LoVo (cell line): ENCODE measurements at places on chromosomes 1 and 21.

GRCh38 chr21:42852925-42853570 lies 26.3 kb downstream of the WDR4 start:
- DNase-seq: no peak

DNA sequence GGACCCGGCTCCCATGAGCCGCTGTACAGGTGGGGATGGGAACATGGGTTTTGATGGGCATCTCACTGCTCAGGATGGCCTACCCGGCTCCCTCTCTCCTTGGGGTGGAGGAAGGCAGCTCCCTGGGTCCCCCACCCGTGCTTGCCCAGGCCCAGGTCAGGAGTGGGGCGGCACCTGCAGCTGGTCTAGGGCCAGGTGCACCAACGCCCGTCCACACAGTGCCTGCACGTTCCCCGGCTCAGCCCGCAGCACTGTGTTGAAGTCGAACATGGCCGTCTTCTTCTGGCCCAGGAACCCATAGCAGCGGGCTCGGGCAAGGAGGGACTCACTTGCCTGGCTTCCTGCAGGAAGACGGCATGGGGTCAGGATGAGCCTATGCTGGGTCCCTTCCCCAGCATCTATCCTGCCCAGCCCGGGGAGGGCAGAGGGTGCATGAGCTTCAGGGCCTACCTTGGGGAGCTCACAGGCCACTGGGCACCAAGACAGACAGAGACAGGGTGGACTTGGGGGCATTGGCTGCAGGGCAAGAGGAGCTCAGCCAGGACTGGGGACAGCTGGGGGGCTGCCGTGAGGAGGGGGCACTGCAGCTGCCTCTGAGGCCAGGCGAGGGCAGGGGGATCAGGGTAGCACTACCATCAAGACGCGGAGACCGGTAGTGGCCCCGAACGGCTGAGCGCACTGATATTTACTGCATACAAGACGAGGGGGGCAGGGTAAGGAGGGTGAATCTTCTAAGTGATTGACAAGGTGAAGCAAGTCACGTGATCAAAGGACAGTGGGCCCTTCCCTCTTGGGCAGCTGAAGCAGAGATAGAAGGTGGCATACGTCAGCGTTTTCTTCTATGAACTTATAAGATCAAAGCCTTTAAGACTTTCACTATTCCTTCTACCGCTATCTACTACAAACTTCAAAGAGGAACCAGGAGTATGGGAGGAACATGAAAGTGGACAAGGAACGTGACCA lies 17.8 kb downstream of the TTC34 start:
- DNase-seq: no peak

DNA sequence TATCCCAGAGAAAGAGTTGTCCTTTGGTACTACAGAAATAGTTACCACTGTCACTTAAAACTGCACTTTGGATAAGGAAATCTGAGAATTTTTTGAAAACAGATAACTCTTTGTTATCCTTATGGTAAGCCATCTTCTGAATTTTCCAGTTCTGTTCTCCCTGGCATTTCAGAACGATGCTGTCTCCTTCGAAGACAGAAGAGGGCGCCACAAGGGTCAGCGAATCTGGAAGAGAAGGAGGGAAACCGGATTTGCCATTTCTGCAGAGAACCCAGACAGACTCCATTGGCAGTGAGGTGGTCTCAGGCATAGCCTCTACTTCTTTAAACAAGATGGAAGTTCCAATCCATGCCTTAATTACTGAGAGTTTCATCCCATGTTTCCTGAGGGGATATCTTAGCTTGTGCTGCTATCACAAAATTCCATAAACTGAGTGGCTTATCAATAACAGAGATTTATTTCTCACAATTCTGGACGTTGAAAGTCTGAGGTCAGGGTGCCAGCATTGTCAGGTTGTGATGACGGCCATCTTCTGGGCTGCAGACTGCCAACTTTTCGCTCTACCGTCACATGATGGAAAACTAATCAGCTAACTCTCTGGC lies 6.4 kb downstream of the FCRL2 start:
- no peak for DNase-seq

DNA sequence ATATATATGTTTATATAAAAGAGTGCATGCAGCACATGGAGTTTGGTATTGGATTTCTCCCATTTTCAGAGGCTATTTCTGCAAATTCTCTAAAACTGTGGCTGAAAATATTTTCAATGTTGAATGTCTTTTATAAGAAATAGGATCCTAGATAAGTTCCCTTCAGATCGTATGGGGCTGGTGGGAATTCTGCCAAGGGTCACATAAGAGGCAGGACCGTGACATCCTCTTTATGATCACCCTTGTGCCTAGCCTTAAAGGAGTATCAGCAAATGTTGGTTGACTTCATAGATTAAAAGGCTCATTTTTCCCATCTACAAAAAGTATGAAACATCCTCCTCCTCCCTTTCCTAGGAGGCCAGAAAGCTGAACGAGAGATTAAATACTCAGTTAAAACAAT lies 1.3 kb upstream of the IFNAR2 start:
- no peak for DNase-seq

GRCh38 chr1:200454425-200454824 lies 44.6 kb upstream of the ZNF281 start:
- DNase-seq: no peak

DNA sequence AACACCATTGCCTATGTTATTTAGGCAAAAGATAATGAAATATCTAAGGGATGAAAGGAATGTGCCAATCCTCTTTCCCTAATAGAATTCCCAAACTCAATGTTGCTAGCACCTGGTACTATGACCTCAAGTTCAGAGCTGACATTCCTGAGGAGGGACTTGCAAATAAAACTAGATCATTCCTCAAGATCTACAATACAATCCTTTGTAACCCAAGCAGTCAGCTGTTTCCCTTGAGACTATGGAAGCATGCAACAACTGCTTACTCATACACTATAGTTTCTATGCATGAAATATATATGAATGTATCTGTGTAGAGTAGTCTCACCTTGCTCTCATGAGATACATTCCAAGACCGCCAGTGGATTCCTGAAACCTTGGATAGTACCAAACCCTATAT lies 65.0 kb downstream of the ABL2 start:
- DNase-seq: no peak

DNA sequence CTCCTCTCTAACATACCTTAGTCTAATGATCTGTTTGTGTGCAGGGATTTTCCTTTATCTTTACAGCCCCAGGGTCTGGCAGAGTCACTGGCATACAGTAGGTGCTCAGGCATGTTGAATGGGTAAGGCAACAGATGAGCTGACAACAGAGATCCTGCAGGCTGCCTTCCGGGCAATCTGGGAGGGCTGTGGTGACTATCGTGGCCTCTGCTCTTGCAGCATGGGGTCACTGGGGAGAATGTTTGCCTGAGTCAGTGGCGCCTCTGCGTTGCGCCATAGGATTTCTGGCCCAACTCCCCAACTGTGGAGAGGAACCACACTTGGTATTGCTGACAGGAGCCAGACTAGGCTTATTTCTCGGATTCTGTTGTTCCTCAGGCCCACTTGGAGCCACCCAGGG lies 93.8 kb downstream of the LAMC2 start:
- no peak for DNase-seq

DNA sequence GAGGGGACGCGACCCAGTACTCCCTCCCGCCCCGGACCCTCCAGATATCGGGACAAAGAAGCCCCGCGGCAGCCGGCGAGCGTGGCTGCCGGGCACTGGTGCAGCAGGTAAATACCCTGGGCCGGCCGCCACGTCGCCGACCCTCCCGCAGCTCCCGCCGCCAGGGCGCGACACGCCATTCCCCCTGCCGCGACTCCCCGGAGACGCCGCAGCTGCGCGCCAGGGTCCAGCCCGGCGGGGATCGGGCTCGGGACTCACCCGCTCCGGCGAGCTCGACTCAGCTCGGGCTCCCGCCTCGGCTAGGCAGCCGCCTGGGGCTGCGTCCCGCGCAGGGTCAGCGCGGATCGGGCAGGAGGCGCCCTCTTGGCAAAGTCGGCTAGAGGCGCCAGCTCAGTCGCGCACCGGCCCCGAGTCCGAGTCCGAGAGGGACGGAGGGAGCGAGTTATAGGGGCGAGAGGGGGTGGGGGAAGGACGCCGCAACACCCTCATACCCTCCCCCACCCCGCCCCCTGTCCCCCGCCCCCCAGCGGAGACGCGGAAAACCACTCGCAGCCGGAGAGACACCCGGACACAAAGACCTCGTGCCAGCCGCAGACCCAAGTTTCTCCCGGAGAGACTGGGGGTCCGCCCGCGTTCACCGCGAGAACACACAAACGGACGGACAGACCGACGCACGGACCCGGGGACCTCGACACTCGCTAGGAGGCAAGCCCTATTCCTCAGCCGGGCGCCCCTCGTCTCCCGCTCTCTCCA lies 985 bp downstream of the SYT6 start:
- no peak for DNase-seq

- no peak for DNase-seq
These were observed 987.9 kb downstream of the ADGRL2 start for GRCh38 chr1:82788660-82789059.

DNA sequence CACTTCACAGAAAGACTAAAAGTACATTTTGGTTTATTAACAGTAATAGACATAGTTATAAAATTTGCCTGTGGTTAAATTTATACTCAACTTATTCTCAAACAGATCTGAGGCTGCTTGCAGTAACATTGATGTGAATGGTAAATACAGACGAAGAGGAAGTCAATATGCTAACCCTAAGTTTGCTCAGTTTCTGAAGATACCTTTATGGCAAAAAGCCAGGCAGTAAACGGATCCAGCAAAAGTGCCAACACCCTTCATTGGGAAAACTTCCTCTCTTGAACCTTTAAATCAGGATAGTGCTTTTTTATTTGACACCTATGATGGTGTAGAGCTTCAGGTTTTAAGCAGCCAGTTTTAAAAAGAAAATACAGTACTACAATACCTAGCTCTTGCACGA lies 16.6 kb upstream of the CCDC181 start:
- no peak for DNase-seq

DNA sequence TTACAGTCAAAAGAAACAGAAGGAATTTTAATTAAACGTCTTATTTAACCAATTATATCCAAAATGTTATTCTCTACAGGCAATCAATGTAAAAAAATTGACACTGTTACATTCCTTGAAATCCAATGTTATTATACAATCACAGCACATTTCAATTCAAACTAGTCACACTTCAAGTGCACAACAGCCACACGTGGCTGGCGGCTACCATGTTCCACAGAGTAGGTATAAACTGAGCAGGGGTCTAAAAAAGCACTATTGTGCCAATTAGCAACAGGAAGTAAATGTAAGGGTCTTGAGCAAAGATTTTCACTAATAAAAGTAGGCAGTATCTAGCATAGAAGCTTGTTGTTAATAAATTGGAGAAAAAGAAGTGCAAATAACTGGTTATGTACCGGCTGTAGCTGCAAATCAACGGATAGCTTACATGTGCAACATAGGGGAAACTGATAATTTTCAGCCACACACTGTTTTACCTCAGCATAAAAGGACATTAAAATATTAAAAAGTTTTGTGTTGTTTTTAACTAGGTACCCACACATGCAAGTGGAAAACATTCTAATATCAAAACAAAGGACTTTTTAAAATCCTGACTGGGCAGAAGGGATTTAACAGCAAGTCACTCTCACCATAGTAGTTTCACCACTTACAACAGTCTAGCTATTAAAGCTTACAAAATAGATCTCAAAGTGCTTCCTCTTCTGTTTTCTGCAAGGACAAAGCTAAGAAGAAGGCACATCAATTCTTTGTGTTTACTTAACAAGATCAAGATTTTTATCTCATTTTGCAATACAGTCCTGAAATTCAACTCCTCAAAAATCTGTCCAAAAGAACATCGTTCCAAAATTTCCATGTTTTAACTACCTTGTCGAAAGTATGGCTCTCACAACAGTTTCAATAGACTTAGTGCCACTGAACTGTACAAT lies 2.5 kb downstream of the CSDE1 start:
- no peak for DNase-seq

- no peak for DNase-seq
These were observed 29.4 kb upstream of the BMP8A start for GRCh38 chr1:39462074-39462473.

DNA sequence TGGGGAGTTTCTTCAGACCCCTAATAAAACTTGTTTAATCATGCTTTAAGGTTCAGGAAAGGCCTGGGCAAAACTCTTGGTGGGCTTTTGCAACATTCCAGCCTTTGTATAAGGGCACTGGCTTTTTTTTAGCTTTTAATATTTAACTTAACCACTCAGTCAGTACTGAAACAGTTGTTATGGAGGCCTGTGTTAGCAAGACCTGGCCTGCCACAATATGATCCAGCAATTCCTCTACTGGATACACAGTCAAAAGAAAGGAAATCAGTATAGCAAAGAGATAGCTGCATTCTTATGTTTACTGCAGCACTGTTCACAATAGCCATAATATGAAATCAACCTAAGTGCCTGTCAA lies 75.1 kb upstream of the COG2 start:
- DNase-seq: no peak

DNA sequence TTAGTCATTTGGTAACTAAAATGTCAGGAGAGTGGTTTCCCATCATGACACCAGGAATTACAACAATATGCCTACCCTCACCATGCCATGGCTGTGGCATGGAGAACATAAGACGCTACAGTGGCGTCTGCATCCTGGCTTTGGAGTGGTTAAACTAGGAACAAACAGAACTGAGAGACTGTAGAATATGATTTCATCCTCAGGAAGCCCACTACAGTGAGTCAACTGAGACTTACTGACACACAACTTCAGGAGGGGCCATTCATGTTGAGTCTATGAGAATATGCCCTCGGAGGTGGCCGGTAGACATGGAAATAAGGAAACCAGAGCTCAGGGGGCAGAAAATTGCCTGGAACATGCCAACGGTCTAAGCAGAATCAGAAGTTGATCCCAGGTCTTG lies 5.9 kb upstream of the BACE2 start:
- no peak for DNase-seq

DNA sequence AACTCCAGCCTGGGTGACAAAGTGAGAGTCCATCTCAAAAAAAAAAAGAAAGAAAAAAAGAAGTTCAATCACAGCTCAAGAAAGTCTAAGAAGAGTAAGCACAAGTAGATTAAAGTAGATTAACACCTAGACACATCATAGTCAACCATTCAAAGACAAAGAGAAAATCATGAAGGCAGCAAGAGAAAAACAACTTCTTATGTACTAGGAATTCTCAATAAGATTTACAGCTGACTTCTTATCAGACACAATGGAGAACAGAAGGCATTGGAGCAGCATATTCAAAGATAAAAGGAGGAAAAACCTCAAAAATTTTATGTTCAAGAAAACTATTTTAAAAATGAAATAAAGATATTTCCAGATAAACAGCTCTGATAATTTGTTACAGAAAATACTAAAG lies 147.3 kb downstream of the LBR start:
- no peak for DNase-seq

- DNase-seq: no peak
These were observed 731.2 kb downstream of the USP25 start for GRCh38 chr21:16460936-16461335.

GRCh38 chr1:83527987-83528386 lies 470.9 kb downstream of the TTLL7 start:
- no peak for DNase-seq

GRCh38 chr1:93033785-93034184 lies 45.3 kb upstream of the MTF2 start:
- no peak for DNase-seq

DNA sequence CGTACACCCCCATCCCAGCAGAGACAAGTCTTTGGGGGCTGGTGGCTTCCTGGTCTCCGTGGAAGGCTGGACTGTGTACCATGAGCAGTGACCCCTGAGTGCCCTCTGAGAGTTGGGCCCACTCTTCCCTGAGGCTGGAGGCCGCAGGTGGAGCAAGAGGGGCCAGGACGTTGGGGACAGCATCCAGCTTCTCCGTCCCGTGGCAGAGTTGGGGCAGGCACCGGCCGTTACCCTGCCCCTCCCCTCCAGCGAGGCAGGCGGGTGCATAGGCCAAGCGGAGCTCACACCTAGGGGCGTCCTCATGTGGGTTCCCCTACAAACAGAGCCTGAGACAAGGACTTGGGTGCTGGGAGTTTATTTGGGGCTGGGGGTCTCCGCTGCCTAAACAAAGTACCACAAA lies 14.0 kb downstream of the GABRD start:
- DNase-seq: no peak
